Activated CD8-positive, alpha-beta T cell treated with anti-CD3 and anti-CD28 coated beads for 36 hours (primary cell): ENCODE measurements at places on chromosomes 2 and 18. TPM values are rescaled to one million over a fixed set of nuclear protein-coding genes. Genes with fewer than 3 reads are reported as not detected.

Gene SOX11
- total RNA-seq: not detected

- no peak for DNase-seq
Measured at GRCh38 chr2:29053670-29054400, 20.5 kb downstream of the PCARE start.

- DNase-seq: no peak
Measured at GRCh38 chr2:122856696-122857095, 1101.2 kb downstream of the TSN start.

GRCh38 chr2:62207491-62207890 lies 11.6 kb downstream of the B3GNT2 start:
- no peak for DNase-seq

Gene TDRD15
- total RNA-seq: not detected

Gene SGPP2
- 3.0 TPM for total RNA-seq

Gene VWA3B
- total RNA-seq: not detected

Gene TEX261
- total RNA-seq: 38.8 TPM

- peak; percentile 73 for DNase-seq
Measured at GRCh38 chr18:21179590-21180220, 62.3 kb upstream of the GREB1L start.

Gene CFC1
- not detected for total RNA-seq

DNA sequence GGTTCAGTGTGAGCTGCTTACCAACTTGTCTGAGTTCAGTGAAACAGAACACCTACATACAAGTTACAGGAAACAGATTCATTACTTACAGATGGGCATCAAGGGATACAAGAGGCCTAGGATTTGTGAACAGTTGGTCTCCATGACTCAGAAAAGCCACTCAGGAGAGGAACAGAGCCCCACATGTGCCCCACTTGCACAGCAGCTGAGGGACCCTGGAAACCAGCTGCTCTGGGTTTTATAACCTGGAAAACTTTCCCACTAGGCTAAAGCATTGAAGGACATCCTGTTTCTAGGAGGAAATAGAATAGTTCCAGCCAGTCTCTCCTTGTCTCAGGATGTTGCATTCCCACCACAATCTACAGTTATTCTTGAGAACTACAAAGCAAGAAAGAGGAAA lies 530.0 kb downstream of the ZNF804A start:
- no peak for DNase-seq

- peak; percentile 48 for DNase-seq
Measured at GRCh38 chr2:205197468-205198139, 484.7 kb upstream of the NRP2 start.

- no peak for DNase-seq
Measured at GRCh38 chr2:73999881-74000597, 15.3 kb downstream of the TET3 start.

Gene HTR2B
- total RNA-seq: not detected

DNA sequence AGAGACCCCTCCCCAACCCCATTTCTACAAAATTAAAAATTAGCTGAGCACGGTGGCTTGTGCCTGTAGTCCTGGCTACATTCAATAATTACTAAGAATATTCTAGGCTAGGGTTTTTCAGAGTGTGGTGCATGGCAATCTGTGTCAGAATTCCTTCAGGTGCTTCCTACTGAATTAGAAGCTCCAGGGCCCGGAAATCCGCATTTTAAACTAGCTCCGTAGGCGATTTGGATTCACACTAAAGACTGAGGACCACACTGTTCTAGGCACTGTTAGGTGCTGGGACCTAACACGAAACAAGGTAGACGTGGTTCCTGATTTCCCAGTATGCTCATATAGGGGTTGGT lies 628 bp upstream of the ZFAND2B start:
- no peak for DNase-seq

Gene SRD5A2
- total RNA-seq: not detected

GRCh38 chr2:104620801-104621200 lies 233.1 kb upstream of the POU3F3 start:
- DNase-seq: no peak

- DNase-seq: no peak
Measured at GRCh38 chr2:202023904-202024266, 9.8 kb upstream of the FZD7 start.

- no peak for DNase-seq
Measured at GRCh38 chr2:29628108-29628745, 293.2 kb downstream of the ALK start.

DNA sequence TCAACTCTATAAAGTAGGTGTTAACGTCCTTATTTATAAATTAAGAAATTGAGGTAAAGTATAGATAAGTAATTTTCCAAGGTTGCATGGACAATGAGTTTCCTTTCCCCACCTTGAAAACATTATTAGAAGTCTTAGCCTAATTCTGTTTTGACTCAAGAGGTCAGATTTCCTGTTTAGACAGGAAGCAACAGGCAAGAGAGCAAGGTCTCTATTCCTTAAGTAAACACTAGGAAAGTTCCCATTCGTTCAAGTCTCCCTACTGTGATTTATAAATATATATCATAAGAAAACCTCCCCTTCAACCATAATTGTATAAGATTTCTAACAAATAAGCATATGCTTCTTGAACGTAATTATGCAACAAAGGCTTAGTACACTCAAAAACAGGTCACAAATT lies 40.3 kb downstream of the CLASP1 start:
- DNase-seq: no peak

Gene CAPN14
- total RNA-seq: 0.59 TPM

Gene VIT
- total RNA-seq: not detected

- no peak for DNase-seq
Measured at GRCh38 chr2:78890935-78891334, 134.6 kb upstream of the REG3G start.

Gene AQP4
- total RNA-seq: not detected

Gene GPR35
- 14.6 TPM for total RNA-seq

DNA sequence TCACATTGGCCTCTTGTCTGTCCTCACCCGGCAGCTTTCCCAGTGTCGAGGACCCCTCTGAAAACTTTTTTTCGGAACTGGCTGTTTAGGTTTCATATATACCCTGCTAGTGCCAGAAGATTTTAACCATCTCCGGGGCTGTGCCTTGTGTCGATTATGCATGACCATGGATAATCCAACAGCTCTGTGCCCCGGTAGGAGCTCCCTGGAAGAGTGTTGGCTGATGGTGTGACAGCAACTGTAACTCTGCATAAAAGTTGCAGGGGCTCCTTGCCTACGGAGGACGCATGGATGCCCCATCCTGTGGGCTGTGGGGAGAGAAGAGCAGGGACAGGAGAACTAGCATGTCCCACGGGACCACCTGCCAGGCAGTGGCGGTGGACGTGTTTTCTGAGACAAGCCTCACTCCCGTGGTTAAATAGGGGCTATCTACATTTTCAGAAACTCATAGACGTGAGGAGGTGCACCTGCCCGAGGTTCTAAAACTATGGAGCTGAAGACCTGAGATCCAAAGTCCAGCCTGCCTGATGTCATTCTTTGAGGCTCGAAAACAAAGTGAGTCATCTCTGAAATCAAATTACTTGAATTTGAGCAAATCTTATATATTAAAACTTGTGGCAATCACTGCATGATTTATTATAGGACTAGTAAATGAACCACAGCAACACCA lies 437.2 kb upstream of the HS6ST1 start:
- no peak for DNase-seq

Gene DAPL1
- not detected for total RNA-seq
